ENCODE measurements at places on chromosomes 1 and 21.
A peak's percentile ranks its signal among the peaks of the same experiment; 100 is the strongest.

DNA sequence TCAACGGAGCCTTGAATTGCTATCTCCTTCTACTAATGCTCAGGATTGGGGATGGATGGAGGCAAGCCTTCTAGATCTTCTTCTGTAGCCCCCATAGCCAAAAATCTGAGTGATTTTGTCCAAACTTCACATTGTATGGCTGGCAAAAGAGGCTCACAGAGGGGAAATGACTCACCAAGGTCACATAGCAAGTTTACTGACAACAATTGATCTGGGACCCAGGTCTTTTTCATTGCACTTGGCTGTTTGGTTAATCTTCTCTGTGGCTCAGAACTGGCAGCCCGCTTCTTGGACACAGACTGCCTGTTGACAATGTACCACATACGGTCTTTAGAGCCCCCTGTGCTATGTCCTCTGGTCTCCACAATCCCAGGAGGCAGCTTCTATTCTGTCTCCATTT, 3.0 kb upstream of the LACTBL1 start:
- no peak for DNase-seq

GRCh38 chr1:153768316-153769181, 6.7 kb upstream of the SLC27A3 start:
- no peak for DNase-seq

DNA sequence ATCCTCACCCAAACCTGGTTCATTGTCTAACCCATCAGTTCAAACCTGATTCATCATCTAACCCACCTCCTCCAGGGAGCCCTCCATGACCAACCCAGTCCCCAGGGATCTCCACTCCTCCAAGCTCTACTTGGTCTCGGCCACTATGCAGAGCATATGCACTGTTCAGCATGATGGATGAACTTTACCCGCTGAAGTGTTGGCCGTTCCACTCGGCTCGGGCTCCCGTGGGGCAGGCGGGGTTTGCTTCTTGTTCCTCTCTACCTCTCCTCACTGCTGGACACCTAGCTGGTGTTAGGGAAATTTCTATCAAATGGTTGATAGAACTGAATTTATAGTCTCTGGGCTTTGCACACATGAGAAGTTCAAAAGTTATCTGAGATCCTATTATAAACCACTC, 111.0 kb downstream of the TRABD2B start:
- DNase-seq, result peak; percentile 35

DNA sequence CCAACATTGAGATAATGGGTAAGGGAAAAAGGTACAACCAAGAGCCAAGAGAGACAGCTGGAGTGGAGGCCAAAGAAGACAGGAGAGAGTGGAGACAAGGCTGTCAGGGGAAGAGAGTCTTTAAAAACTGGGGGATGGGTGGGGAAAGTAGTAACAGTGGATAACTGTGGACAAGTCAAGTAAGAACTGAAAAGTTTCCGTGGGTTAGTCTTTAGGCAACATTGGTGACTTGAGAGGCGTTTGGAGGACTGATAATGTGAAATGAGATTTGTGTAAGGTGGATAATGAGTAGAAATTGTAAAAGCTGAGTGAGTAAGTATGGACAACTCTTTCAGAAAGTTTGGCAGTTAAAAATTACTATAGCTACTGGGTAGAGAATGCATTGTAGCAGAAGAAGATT, 10.4 kb downstream of the PPP2R5A start:
- no peak for DNase-seq

- DNase-seq, result no peak
Measured at GRCh38 chr1:184747089-184747955, 7.3 kb downstream of the EDEM3 start.

DNA sequence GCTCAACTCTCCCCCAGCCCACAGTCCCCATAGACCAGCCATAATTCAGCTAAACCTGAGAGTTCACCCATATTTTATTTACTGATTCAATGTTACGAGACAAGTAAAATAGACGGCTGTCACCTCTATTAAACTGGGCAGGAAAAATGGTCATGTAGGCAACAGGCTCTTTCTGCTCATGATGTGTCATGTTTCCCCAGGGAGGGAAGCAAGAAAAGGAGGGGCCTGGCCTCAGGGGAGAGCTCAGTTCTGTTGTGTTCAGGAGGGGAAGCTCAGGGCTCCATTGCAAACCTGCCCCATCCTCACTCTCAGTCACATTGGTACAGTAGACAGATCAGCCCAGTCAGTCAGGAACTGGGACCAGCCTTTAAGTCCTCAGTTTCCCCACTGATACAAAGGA, 12.8 kb downstream of the GRIK3 start:
- no peak for DNase-seq

DNA sequence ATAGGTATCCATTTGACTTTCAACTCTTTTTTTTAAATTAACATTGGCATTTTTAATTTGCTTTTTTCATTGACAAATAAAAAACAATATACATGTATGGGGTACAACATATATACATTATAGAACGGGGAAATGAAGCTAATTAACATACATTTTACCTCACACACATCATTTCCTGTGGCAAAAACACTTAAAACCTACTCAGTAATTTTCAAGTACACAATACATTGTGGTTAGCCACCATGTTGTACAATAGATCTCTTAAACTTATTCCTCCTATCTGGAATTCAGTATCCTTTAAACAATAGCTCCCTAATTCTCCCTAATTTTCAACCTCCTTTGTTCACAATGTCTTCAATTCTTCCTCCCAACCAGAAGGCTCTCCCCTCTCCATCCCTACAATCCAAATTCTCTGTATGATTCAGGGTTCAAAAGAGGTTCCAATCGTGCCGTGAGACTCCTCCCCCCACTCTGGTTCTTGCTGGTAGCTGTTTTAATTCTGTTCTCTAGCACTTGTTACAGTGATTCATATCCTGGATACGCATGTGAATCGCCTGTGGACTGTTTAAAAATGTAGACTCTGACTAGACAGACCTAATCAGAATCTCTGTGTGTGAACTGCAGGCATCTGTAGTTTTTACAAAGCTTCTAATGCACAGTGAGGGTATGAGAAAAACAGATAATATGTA, 87.6 kb upstream of the DUSP10 start:
- no peak for DNase-seq

DNA sequence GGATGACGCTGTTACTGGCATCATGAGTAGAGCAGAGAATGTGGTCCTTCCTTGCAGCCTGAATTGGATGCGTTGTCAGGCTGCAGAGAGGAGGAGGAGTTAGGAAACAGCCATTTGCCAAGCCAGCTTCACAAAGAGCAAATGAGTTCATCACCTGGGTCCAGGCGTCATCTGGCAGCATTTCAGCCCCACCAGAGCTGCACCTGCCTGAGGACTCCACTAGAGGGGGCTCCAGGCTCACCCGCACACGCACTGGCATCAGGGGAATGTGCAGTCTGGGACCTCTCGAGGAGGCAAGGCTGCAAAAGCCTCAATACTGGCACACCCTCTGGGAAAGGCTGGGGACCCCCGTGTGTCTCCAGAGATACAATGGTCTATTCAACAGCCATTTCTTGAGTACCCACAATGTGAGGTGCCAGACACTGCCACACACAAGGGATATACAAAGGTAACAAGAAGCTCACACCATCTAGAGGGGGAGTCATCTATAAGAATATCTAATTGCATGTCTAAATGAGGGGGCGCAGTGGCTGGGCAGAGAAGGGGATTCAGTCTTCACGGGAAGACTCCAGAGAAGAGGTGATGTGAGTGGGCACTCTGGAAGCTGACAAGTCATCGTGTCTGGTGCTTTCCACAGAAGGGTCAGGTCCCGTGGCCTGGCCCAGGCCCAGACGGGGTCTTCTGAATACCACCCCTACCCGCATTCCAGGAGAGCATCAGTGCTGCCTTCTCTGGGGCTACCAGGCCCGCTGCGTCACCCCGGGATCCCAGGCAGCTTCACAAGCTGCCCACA, 53.5 kb upstream of the CNTN2 start:
- DNase-seq, result no peak

GRCh38 chr1:179187735-179188471, 41.6 kb downstream of the ABL2 start:
- no peak for DNase-seq

DNA sequence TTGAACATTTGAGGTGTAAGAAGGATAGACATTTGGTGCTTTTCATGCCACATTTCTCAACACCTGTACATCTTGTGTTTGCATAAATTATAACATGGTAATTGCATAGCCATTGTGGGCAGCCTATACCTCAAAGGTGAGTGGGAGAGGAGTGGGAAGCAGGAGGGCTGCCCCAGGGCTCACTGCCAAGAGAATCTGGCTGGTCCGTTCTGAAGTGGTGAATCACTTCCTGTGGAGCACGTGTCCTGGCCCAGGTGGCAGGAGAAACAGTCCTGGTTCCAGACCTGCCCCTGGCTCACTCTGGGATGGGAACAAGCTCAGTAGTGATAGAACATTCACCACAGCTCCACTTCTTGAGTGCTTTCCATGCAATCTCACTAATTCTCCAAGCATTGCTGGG, 11.6 kb upstream of the OLFML2B start:
- DNase-seq, result no peak

GRCh38 chr21:45335151-45335760, 47.6 kb upstream of the POFUT2 start:
- DNase-seq, result no peak

DNA sequence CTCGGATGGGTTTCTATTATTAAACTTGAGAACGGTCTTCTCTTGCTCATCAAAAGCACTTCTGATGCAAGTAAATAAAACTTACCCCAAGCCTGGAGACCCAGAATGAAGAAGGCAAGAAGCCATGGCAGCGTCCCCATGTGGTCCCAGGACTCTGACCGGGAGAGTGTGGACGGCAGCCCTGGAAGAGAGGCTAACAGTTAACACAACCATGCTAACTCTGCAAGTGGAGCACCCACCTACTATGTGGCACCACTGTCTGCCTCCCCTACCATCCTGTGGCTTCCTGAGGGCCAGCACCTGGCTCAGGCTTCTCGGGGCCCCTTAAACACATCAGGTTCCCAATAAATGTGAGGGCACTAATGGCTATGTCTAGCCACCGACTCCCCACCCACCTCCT, 2.2 kb downstream of the PGLYRP3 start:
- no peak for DNase-seq

DNA sequence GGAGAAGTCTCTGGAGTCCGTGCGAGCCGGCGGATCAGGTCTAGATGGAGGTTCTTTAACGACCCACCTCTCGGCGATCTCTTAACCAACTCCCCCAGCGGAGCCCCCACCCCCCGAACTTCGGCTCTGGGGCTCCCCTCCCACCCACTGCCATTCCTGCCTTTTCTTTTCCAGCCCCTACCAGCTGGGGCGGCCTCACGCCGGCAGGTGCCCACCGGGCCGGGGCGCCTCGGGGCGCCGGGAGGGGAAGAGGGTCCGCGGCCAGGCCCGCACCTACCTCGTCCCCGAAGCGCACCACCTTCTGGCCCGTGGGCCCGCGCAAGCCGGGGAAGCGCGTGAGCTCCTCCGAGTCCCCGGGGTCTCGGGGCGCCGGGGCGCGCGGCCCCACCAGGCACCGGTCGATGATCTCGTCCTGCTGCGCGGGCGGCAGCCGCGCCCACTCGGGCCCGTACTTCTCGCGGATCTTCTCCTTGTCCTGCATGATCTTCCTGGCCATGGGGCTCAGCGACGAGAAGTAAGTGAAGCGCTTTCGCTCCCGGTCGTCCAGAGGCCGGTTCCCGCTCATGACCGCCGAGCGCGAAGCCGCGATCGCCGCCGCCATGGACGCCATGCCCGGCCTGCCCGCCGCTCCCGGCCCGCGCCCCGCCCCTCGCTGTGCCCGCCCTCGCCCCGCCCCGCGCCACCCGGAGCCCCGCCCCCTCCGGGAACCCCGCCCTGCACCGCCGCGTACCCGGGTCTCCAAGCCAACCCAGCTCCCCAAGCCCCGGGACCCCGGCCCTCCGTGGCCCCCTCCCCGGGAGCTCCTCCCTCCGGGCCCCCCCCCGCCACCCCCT, at the start of gene C1orf198:
TSS of gene C1orf198 (minus strand) at position 619 of the 833 bp plus-strand sequence. CDS start at position 610, 9 bp downstream.
- peak; percentile 93 for DNase-seq

DNA sequence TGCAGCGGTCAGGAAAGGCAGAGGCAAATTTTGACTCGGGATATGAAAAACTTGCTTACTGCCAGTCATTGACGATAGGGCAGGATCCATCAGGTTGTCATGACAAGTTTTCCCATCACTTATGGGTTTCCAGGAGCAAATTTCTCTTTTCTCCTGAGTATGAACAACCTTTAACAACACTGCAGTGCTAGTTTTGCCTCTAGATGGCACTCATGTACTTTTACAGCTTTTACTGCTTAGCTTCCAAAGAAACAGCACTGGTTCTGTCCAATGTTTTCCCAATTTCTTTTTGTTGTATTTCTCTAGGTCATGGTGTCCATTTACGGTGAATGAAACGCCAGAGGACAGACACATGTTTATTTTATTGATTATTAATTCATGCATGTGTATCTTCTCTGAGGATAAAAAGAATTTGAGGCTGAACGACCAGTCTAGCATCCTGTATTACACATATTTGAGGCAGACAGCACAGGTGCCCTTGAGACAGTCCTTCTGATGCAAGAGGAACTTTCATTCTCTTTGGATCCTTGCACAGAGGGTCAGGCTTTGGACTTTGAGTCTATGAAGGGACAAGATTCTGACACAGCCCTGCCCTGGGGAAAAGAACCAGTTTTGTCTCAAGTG, 112.3 kb upstream of the TRABD2B start:
- DNase-seq, result no peak

GRCh38 chr1:72282271-72283021, at the start of gene NEGR1:
Gene NEGR1, minus strand, starts transcription at chr1:72282539.
- DNase-seq, result no peak

GRCh38 chr1:55310505-55310971, 95.4 kb upstream of the USP24 start:
- no peak for DNase-seq

DNA sequence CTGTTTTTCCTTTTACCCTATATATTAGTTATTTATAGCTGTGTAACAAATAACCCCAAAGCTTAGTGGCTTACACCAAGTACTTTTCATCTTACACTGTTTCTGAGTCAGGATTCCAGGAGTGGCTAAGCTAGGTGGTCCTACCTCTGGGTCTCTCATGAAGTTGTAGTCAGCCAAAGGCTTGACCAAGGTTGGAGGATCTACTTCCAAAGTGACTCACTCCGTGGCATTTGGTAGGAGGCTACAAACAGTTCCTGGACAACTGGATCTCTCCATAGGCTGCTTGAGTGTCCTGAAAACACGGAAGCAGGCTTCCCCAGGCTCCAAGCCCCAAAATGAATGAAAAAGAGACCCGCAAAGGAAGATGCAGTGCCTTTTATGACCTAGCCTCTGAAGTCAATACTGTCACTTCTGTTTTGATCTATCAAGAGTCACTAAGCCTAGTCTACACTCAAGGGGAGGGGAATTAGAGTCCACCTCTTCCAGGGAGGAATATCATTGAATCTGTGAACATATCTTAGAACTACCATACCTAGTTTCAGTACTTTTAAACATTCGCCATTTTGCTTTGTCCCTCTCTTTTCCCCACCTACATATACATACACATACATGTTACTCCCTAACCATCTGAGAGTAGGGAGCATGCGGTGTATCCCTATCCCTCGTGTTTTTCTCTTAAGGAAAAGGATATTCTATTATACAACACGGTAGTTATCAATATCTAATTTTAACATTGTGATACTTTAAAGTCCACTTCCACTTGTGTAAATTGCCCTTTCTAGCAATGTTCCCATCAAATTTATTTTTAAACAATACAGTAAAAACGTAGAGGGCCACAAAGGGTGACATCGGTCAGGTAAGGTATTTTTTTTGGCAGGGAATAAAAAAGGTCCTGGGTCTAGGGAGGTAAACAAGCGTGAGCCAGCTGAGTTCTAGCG, 67.2 kb downstream of the SLC35A3 start:
- DNase-seq, result no peak

Measured in mesenteric fat pad (tissue), 1 donor.